AG10803 (cell line): ENCODE measurements at places on chromosomes 7 and 10.

GRCh38 chr10:90969121-90969534 is 48.2 kb upstream of the ANKRD1 start:
- DNase-seq, result peak; percentile 24

DNA sequence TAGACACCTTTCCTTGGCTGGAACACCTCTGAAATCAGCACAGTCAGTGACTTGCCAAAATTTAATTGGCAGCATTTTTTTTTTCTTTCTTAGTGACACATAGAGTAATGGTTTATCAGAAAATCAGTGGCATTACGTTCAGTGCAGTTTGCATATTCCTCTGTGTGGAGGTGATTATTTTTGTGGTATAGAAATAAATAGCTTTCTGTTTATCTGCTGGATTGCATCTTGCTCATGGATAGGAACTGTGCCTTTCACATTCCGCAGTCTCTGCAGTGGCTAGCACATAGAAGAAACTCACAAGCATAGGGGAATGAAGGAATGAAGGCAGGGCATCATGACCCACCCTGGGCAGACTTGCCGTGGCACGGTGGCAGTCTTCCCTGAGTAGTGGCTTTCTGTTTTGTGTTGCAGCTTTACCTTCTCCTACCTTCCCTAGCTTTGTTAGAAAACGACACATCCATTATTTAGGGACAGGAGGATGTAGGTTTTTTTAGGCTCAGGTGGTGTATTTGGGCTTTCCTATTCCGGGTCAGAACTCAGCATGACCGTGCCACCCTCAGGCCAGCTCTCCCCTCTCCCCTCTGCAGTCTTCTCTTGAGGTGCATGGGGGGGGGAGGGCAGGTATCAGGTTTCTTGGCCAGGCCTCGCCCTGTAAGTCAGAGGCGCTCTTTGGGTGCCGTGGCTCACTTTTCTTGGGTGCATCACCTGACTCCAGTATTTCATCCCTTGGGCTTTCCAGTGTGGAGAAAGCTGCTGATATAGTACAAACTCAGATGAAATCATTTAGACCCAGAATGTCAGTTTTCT is 112.5 kb upstream of the GJD4 start:
- no peak for DNase-seq

DNA sequence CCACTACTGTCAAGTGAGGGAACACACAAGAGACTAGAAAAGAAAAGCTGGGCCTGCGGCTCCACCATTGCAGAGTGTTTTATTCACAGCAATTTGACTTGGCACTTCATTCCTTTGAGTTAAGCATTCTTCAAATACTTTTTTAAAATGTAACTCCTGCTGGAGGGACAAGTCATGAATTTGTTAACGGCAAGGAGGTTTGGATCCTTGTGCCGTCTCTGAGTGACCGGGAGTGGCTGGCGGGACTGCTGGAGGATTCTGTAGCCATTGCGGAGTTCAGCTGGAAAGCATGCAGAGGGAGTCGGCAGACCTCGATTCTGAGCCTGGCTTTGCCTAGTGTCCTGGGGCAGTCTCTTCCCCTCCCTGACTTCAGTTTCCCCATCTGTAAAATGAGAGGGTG is 9.8 kb downstream of the HSPA12A start:
- peak; percentile 47 for DNase-seq

DNA sequence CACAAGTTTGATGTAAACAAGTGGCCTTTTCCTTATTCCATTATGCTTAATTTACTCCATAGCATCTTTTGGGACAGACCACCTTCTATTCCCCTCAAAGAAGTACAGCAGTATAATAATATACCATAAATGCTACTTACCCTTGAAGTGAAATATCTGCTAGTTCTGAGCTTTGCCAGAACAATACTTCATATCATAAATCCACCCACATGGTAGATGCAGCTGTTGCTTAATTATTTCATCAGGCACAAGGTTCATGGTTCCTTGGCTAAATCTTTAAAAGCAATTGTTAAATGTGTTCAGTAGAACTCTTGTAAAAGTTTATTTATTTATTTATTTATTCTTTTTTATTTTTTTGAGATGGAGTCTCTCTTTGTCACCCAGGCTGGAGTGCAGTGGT is 32.9 kb downstream of the CSTF2T start:
- peak; percentile 34 for DNase-seq

- DNase-seq, result peak; percentile 29
Measured at GRCh38 chr7:133797818-133798520, 329.2 kb upstream of the LRGUK start.

DNA sequence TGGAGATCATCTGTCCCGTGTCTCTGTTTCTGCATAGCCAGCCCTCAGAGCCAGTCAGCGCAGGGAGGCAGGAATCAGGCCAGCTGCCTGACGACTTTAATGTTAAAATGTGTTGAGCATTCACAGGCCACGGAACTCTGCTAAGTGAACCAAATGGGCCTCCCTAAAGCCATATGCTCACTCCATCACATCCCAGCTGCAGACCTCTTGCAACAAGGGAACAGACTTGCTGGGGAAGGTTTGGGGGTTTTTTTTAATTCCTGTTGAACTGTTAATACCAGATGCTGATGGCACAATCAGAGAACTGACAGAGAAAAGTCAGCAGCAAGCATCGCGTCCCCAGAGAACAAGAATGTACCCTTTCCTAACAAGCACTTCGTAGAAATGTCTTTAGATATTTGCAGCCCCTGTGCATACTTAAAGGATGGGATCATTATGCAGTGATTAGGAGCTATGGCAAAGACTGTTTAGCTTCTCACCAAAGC is 900.4 kb upstream of the AUTS2 start:
- DNase-seq, result peak; percentile 92

- no peak for DNase-seq
Measured at GRCh38 chr10:35153716-35154115, 27.1 kb downstream of the CREM start.

GRCh38 chr10:48648172-48648942 is 36.3 kb upstream of the WDFY4 start:
- DNase-seq, result no peak

DNA sequence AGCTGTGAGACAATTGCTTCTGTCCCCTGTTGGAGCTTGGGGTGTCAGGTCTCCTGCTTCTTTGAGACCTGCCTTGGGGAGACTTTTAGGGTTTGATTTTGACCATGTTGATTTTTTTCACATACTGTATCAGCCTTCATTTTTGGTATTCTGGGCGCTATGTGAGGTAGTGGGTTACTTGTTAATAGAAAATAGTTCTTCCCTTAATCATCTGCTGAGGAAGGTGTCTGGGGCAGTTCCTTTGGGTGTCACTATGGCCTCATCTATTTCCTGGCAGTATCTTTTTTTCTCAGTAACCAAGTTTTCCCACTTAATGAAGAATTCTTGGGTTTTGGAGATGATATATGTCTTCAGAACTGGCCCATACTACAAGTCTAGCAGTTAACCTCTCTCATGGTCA is 4.6 kb upstream of the NOLC1 start:
- DNase-seq, result no peak

GRCh38 chr7:39384386-39384785 is 181.8 kb upstream of the YAE1 start:
- DNase-seq, result no peak

- DNase-seq, result no peak
Measured at GRCh38 chr10:12710157-12710556, 291.4 kb downstream of the CCDC3 start.

GRCh38 chr10:8331387-8331786 is 276.9 kb downstream of the GATA3 start:
- DNase-seq, result no peak

- peak; percentile 72 for DNase-seq
Measured at GRCh38 chr10:109889867-109890266, 33.4 kb downstream of the XPNPEP1 start.

- DNase-seq, result no peak
Measured at GRCh38 chr10:71159892-71160291, 52.5 kb upstream of the UNC5B start.
